A673 (cell line): ENCODE measurements at places on chromosomes 3 and 15. TPM values are rescaled to one million over a fixed set of nuclear protein-coding genes. Genes with fewer than 3 reads are reported as not detected.

The RETNLB gene
- total RNA-seq = not detected in 2 replicates

The CMTM7 gene
- 0.79 TPM in 1 of 2 replicates, not detected in the other for total RNA-seq

The XXYLT1 gene
- total RNA-seq = 49.8 and 53.9 TPM in 2 replicates

The ITGB5 gene
- total RNA-seq = 116 and 125 TPM in 2 replicates

The PROK2 gene
- 1.2 and 1.6 TPM in 2 replicates for total RNA-seq

The MME gene
- not detected in 2 replicates for total RNA-seq

The ANKRD63 gene
- total RNA-seq = 2.5 TPM in 2 replicates

The GPR27 gene
- total RNA-seq = 6.4 and 8.1 TPM in 2 replicates
